ENCODE measurements at places on chromosomes 1 and 21. TPM values are rescaled to one million over a fixed set of nuclear protein-coding genes. Genes with fewer than 3 reads are reported as not detected.

- H3K27ac ChIP-seq: no peak overlapping the region
- H3K27me3 ChIP-seq: no peaks in the 10 kb centered on the region
- no peaks in the 10 kb centered on the region for H3K36me3 ChIP-seq
- no peaks in the 10 kb centered on the region for H3K4me1 ChIP-seq
- H3K4me3 ChIP-seq: no peak overlapping the region
These were observed 270.7 kb downstream of the PAPPA2 start for GRCh38 chr1:176733661-176734060.

GRCh38 chr1:40848530-40849189 is 13.5 kb downstream of the CITED4 start:
- DNase-seq: peak; percentile 75
- no peaks in the 10 kb centered on the region for H3K27me3 ChIP-seq
- no peak overlapping the region for H3K4me3 ChIP-seq
- no peaks in the 10 kb centered on the region for H3K4me1 ChIP-seq
- no peak overlapping the region for H3K27ac ChIP-seq
- no peaks in the 10 kb centered on the region for H3K36me3 ChIP-seq

DNA sequence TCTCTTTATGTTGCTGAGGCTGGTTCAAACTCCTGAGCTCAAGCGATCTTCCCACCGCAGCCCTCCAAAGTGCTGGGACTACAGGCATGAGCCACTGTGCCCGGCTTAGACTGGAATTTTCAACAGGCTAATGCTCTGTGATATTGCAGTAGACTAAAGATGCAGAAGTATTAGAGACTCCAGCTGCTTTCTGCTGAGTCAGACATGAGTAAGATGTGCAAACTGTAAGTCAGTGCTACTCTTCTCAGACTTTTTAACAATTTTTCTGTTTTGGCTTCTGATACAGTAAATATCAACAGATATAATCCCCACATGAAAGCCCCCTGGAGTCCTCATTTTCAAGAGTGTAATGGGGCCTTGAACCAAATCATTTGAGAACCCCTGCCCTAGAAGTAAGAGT is 29.3 kb upstream of the NLRP3 start:
- no peaks in the 10 kb centered on the region for H3K27me3 ChIP-seq
- H3K27ac ChIP-seq: no peak overlapping the region
- H3K4me1 ChIP-seq: no peaks in the 10 kb centered on the region

GRCh38 chr1:110420023-110420662 is 12.6 kb upstream of the LAMTOR5 start:
- no peaks in the 10 kb centered on the region for H3K4me1 ChIP-seq
- H3K4me3 ChIP-seq: no peak overlapping the region
- no peak overlapping the region for H3K27ac ChIP-seq
- no peaks in the 10 kb centered on the region for H3K36me3 ChIP-seq

DNA sequence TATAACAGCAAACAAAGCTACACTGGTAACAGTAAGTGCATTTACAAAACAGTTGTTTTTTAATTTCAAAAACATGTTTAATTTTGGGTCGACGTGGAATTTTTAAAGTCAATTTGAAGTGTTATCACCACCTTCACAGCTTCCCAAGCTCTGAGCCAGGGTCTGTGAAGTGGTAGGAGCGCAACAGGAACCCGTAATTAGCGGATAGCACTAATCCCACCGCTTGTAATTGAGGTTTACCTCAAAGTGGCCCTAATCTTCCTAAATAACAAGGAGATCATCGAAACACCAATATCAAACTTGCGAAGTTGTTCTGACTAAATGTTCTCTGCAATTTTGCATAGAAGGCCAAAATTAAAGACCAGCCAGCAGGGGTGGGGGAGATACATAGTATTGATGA is 18.8 kb downstream of the LBR start:
- H3K4me1 ChIP-seq: no peaks in the 10 kb centered on the region
- H3K27me3 ChIP-seq: no peaks in the 10 kb centered on the region
- H3K36me3 ChIP-seq: peaks cover 23% of the 10 kb centered on the region
- no peak for DNase-seq
- H3K4me3 ChIP-seq: no peak overlapping the region

The CRNN gene
- total RNA-seq: not detected

The MSH4 gene
- total RNA-seq: 0.11 TPM

The AK4 gene
- total RNA-seq: 144 TPM

All from cardiac muscle cell (in vitro differentiated cells and primary cell).